Liver (tissue), 10 donors: ENCODE measurements at places on chromosomes 12 and 14. TPM values are rescaled to one million over a fixed set of nuclear protein-coding genes. Genes with fewer than 3 reads are reported as not detected.

- no peak for DNase-seq
Measured at GRCh38 chr12:66877925-66878324, 199.0 kb upstream of the GRIP1 start.

DNA sequence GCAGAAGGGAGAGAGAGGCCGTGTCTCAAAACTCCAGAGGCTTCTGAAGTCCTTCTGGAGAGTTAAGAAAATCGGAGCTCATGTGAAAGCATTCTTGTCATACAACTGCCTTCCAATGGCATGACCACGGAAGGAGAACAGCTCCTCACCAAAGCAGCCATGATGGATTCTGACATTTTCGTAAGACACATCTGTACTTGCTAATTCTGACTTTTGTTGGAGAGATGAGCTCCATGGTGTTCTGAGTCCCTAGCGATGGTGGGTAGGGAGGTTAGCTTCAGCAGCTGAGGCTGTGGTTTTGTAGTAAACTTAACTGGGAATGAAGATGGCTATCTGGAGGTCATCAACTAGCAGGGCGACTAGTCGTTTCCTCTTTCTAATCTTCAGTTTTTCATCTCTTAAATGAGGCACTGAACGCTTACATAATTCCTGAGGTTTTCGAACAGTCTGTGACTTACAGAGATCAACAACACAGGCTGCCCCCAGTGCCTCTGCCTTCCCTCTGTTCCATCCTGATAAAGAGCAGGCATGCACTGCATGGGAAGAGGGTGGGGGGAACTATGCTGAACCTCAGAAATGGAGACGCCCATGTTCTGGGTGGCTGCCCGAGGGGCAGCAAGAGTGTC, 28.6 kb upstream of the DICER1 start:
- DNase-seq = peak; percentile 52

DNA sequence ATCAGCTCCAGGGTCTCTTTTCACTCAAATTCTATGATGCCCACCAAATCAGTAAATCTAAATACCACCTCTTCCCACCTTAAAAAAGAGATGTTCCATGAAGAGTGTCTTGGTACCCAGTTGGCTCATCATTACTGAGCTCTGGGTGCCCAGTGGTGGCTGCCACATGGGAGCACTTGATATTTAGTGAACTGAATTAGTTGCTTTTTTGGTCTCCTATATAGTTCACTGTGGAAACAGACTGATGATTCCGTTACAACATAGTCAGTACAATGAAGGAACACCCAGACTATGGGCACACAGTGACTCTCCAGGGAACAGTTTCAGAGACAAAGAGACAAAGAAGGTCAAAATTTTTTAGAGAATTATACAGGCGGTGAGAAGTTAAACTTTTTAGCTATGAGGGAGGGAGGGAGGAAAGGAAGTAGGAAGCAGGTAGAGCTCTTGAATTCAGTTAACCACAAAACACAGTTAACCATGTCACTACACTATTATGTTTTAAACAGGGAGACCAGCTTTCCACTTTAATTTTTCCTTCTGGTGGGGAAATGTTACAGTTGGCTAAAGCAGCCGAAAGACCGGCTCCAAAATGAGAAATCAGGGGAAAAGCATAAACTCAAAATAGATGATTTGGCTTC, 14.6 kb upstream of the YY1 start:
- no peak for DNase-seq

- DNase-seq = no peak
Measured at GRCh38 chr12:131106349-131106941, 152.7 kb downstream of the ADGRD1 start.

The TAS2R46 gene
- 6.7 TPM for total RNA-seq

DNA sequence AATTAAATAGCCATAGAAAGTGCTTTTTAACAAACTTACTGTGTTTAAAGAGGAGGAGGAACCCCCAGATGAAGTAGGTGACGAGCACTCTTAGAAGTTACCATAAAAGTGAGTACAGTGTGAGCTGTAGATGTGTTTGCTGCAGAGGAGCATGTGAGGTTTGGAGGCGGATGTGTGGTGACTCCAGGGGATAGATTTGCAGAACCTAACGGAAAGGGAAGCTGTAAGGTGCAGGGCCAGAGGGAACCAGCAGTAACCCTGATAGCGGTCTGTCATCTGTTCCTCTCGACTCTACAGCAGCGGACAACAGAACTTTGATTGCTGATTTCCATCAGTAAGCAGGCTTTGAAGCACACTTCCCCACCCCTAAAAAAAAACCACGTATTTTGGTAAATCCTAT, 5.2 kb downstream of the CALM1 start:
- no peak for DNase-seq

The BICDL1 gene
- 2.1 TPM for total RNA-seq
